ENCODE measurements at places on chromosomes 6 and 20.

GRCh38 chr6:35782424-35782823 is 1.6 kb downstream of the CLPSL1 start:
- DNase-seq = no peak

DNA sequence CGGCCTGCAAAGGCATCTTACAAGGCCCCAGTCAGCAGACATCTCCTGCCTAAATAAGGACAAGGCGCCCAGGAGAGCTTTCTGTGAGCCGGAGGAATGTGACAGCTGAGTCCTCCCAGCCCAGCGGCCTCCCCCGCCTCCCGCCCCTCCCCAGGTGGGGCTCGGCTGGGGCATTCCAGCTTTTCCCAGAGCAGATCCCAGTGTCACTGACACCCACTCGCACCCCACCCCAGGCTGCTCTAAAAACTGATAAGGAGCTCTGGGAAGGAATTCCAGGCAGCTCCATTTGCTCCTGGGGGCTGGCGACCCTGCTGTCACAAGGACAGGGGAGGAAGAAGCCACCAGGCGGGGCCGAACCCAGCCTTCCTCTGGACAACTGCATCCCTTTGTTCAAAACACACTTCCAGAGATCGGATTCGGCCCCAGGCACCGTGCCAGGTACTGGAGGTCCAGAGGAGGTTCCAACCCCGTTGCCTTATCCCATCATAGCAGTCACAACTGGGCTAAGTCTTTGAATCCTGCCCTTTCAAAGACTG is 49.7 kb downstream of the JPH2 start:
- no peak for DNase-seq

DNA sequence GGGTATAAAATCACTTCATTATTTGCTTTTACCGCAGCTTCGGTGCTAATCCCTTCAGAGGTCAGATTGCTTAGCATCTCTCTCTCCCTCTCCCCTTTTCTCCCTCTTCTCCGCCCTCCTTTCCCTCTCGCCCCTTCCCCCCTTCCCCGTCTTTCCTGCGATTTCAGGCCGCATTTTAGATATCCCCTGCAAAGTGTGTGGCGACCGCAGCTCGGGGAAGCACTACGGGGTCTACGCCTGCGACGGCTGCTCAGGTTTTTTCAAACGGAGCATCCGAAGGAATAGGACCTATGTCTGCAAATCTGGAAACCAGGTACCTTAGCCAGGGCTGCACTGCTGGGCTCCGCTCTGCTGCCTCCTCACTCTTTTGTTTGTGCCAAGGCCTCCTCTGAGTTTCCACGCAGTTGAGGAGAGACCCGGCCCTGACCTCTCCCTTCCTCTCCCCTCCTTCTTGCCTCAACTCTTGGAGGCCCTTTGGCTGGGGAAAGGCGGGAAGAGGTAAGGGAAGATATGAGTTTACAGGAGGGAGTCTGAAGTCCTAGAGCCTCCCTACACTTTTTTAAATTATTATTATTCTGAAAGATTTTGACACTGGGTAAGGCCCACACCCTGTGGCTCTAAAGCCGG is 5.6 kb downstream of the NR2E1 start:
- DNase-seq = no peak

- no peak for DNase-seq
Observed at GRCh38 chr6:16527691-16528090, 233.6 kb downstream of the ATXN1 start.

- no peak for DNase-seq
Observed at GRCh38 chr6:6284221-6284966, 36.1 kb downstream of the F13A1 start.

- DNase-seq = no peak
Observed at GRCh38 chr20:8670207-8670892, 398.5 kb upstream of the PLCB4 start.

- DNase-seq = no peak
Observed at GRCh38 chr6:23218751-23219150, 649.4 kb downstream of the HDGFL1 start.

DNA sequence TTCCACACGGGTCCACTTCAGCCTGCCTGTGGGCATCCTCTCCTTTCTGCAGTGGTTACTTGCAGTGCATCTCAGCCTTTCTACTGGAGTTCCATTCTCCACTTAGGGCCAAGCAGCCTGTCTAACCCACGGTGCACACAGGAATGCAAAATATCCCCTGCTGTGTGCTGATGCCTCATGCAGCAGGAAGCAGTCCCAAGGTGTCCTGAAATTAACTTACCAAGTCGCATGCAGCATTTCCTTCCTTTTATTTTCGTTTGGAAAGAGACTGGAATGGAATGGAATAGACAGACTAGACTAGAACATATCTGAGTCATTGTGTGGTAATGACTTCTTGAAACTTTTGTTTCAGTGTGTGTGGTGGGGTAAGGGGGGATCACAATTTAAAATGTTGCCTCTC is 25.9 kb upstream of the FOXQ1 start:
- no peak for DNase-seq

GRCh38 chr6:156613996-156614395 is 163.2 kb upstream of the ARID1B start:
- DNase-seq = no peak

GRCh38 chr6:73521351-73521985 is 636 bp upstream of the EEF1A1 start:
- no peak for DNase-seq

GRCh38 chr20:20864351-20865096 is 152.1 kb upstream of the RALGAPA2 start:
- no peak for DNase-seq

GRCh38 chr6:107957308-107957908 is 600 bp downstream of the SEC63 start:
- DNase-seq = peak; percentile 24

DNA sequence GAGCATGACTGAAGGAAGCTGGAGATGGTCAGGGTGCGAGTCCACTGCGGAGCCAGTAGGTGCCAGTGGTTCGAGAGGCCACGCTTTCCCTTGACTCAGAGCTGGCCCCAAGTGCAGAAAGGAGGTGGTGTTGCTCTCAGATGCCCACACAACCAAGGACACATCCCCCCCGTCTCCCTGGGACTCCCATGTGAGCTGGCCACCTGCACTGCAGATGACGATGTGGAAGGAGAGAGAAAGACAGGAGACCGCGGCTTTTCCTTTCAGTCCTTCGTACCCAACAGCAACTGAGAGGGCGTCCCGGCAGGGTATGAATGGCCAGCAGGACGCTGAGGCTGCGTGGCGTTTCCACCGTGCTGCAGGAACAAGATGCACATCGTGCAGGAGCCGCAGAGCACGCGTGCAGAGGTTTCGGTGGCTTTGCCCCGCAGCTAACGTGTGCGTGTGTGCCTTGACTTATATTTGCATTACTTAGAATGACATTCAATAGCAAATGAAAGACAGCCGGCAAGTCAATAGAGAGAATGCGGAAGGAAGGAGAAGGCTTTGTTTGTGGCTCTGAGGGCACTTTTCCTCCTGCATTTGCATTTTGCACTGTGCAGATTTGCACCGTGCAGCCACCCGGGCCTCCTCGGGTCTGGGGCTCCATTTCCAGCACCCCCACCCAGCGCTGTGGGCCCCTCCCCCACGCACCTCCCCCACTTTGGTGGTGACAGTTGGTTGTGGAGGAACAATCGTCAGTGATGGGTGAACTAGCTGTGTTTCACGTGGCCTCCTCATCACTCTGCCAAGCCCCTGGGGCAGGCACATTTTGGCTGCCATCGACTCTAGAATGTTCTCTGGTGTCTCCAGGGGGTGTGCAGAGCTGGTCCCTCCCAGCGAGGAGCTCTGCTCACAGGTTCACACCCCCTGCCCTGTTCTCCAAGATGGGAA is 26.4 kb upstream of the BHLHE23 start:
- no peak for DNase-seq

DNA sequence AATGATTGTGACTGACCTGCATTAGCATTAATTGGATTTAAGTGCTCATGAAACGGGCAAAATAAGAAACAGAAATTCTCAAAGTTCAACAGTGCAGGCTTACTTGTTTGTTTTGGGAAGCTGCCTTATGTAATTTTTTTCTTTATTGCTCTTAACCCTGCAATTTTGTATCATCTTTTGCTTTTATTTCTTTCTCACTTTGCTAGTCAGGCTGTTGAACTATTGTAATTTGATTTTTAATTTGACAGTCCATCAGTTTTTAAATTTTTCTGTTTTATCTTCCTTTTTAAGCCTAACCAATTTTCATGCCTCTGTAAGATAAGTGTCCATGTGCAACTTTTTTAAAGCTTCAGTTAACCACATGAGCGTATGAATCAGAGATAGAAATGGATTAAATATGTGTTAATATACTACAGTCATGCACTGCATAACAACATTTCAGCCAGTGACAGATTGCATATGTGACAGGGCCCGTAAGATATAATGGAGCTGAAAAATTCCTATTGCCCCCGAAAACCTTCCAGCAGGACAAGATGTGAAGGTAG is 44.6 kb downstream of the PEX7 start:
- no peak for DNase-seq

DNA sequence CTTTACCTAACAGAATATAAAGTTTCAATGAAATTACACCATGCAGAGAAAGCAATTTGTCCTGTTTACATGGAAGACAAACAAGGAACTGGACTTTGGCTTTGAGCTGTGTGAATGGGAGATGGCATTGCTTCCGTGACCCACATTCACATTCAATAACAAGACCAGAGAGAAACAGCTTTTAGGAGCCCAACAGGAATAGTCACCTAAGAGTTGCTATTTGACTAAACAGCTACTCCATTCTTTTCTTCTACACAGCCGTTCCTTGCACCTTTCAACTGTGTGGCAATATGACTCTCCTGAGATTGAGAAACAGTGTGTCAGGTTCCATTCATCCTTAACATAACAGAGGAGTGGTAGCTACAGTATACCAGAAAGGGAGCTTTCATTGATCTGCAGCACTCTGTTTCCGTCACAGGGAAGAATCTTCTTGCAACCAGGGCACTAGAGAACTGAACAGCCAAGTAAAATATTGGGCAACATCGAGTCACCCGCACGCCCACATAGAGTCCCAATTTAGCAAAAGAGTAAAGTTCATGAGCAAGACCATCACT is 355.1 kb downstream of the HAO1 start:
- DNase-seq = no peak

GRCh38 chr20:23583526-23583925 is 15.2 kb upstream of the CST9L start:
- no peak for DNase-seq

DNA sequence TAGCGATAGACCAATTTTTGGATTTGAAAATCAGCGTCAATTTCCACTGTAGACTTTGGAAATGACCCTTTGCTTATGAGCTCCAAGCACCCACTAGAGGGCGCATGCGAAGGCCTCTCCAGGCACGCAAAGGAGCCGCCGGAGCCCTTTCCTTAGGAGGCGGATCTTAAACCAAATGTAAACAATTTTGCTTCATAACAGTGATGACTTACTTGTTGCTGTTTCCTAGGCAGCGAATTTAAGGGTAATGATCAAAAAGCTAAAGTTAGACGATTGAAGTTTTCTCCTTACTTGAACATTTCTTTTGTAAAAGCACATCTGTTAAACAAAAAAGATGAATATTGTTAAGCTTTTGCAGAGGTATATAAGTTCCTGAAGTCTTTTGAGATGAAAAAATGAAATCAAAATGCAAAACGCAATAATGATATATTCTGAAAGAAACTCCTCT is 29.2 kb upstream of the EXOC2 start:
- peak; percentile 56 for DNase-seq

GRCh38 chr20:58028123-58028522 is 200.3 kb downstream of the ANKRD60 start:
- no peak for DNase-seq

- DNase-seq = no peak
Observed at GRCh38 chr6:137020776-137021175, 24.0 kb downstream of the IL20RA start.

DNA sequence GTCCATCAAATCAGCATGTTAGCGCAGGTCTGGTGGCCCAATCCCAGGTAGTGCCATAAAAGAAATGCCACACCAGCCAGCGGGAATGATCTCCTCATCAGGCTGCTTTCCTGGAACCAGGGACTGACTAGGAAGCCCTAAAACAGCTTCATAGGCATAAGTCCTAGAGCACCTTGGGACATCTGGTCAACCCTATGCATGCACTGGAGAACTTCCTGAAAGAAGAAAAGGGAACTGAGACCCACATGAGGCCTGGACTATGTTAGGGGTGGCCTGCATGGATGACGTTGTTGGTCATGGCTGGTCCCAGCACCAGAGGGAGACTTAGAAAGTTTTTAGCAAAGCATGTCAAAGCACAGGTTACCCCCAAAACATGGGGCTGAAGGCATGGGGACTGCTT is 7.6 kb upstream of the KCNK16 start:
- no peak for DNase-seq

DNA sequence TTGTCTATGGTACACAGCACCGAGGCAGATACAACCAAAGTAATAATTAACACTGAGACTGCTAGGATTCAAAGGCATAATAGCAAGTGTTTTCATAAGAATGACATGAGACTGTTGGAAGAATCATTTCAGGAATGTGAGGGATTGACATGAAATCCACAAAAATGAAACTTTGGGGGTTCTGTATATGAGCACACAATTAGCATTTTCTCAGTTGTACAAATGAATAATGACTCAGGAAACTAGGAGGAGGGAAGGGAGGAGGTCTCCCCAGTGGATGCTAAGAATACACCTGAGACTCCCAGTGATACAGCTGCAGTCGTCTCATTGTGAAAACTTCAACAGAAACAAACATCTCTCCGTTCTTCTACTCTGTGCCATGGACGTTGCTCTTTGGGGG is 428.4 kb upstream of the PLCB4 start:
- no peak for DNase-seq

GRCh38 chr6:55567558-55567957 is 11.4 kb downstream of the HMGCLL1 start:
- DNase-seq = no peak

- no peak for DNase-seq
Observed at GRCh38 chr6:35441642-35442041, 10.5 kb upstream of the FANCE start.

DNA sequence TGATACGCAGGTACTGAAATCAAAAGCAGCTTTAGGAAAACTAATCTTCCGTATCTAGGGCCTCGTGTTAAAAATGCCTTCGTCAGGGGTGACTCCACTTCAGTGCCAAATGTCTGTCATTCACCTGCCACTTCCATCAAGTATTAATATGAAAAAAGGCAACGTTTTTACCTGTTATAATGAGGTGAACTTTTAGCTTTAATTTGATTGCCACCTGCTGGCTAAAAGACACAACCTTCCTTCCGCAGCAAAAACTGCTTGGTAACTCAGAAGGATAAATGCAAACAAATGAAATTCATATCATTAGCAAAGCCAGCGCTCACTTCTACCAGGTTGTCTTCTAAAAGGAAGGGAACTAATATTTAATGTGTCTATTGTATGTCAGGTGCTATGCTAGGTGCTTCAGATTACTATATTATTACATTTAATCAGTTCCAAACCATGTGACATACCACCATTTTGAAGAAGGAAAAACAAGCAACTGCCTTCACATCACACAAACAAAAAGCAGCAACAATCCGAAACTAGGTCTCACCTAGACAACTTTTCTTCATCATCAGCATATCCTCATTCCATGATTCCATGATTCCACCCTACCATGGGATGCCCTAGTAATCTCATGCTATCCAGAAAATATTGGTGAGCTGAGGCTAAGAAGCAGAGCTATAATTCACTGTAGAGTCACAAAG is 20.6 kb upstream of the ARHGAP18 start:
- DNase-seq = no peak

GRCh38 chr20:57025261-57025660 is 241.2 kb downstream of the BMP7 start:
- DNase-seq = no peak

- no peak for DNase-seq
Observed at GRCh38 chr6:24321538-24322162, 36.2 kb downstream of the DCDC2 start.

- no peak for DNase-seq
Observed at GRCh38 chr6:30264743-30265142, 51.5 kb upstream of the TRIM26 start.

- DNase-seq = no peak
Observed at GRCh38 chr6:4906293-4907276, 97.3 kb downstream of the RPP40 start.
